ENCODE measurements at places on chromosomes 7 and 10.

GRCh38 chr7:143408686-143409561 lies at the start of gene EPHA1:
TSS of gene EPHA1 (minus strand) at chr7:143408856. CDS start at chr7:143408805, 51 bp downstream.
- peak; percentile 39 for DNase-seq

- DNase-seq, result no peak
These were observed 151.7 kb downstream of the AUTS2 start for GRCh38 chr7:69749994-69750393.

- DNase-seq, result no peak
These were observed 256.3 kb upstream of the MAGI2 start for GRCh38 chr7:79709574-79710409.

DNA sequence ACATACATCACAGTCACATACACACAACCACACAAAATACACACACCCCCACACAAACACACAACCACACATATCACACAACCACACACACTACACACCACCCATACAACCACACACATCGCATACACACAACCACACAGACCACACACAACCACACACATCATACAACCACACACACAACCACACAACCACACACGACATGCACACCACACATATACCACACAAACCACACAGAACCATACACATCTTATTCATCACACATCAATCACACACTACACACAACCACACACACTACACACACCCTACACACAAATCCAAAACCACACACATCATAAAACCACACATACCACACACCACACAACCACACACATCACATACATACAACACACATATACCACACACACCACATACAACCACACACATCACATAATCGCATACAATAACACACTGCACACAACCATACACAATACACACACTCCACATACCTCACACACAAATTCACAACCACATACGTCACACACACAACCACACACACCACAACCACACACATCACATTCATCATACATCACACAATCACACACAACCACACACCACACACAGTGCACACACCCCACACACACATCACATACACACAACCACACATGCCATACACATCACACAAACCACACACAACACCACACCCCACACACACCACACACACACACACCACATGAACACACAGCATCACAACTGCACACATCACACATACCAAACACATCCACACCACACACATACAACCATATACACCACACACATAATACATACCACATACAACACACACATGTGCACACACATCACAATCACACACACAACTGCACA lies 30.4 kb downstream of the GPRIN2 start:
- no peak for DNase-seq

GRCh38 chr10:97475936-97476594 lies 22.2 kb downstream of the MMS19 start:
- DNase-seq, result peak; percentile 23

DNA sequence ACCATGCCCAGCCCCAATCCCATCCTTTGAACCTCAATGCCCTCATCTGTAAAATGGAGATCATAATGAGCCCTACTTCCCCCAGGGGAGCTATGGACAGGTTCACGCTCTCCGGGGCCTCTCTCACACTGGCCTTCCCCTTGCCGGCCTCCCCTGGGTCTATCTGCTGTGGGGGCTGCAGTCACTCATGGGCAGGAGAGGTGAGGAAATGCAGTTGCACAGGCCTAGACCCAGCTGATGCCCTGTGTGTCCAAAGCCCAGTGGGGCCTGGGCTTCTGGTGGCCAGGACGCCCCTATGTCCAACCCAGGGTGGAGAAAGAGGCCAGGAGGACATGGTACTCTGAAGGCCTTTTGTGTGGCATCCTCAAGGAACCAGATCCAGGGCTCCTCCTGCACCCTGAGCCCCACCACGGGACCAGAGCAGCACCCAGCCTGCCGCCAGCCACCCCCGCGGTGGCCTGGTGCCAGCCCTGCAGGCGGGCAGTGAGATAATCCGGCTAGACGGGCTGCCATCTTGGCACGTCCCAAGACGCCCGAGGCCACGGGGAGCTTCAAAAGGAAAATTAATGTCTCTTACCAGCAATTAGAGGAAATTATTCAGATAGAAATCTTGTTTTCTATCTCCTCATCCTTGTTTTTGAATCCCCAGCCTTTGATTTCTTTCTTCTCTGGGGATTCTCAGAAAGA lies 39.0 kb downstream of the MYL10 start:
- DNase-seq, result no peak

All from hematopoietic multipotent progenitor cell treated with erythropoietin and hydrocortisone succinate and interleukin-3 and kit ligand, for 6 days (in vitro differentiated cells).